Cortex of kidney (tissue), 1 donor: ENCODE measurements at places on chromosomes 13 and 19.

- no peak for DNase-seq
These were observed 192.2 kb upstream of the TSHZ3 start for GRCh38 chr19:31541396-31541795.

- no peak for DNase-seq
These were observed 3.8 kb downstream of the ATP4B start for GRCh38 chr13:113654175-113654560.

GRCh38 chr13:46801858-46802257, 4.9 kb upstream of the ESD start:
- DNase-seq, result no peak

GRCh38 chr19:14277608-14278007, 71.6 kb upstream of the ADGRL1 start:
- DNase-seq, result no peak

DNA sequence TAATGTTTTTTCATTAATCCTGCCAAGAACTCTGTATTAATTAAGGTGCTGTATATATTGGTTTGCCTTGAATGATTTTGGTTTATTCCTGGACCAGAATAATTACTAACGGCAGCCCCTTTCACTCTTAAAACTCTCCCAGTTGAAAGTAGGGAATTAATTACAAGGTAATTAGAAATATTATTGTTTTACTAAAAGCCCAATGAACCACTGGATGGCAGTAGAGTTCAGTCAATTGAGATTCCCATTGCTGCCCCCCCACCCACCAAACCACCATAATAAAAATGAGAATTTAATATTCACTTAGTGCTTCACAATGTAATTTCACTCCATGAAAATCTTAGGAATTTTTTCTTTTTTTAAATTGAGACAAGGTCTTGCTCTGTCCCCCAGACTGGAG, 13.7 kb downstream of the WBP4 start:
- DNase-seq, result no peak

DNA sequence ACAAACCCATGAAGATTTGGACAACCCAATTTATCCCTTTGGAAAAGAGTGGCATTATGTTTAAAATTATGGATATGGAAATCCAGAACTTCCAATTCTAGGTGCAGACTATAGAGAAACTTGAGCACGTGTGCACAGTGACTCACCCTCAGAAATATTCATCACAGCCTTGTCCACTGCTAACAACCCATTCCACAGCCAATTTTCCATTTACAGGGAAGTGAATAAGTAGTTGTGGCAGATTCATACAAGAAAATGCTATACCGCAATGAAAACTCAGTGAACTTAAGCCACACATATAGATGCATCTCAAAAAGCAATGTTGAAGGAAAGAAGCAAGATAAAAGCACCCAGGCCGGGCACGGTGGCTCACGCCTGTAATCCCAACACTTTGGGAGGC, 133.3 kb downstream of the USP12 start:
- no peak for DNase-seq

DNA sequence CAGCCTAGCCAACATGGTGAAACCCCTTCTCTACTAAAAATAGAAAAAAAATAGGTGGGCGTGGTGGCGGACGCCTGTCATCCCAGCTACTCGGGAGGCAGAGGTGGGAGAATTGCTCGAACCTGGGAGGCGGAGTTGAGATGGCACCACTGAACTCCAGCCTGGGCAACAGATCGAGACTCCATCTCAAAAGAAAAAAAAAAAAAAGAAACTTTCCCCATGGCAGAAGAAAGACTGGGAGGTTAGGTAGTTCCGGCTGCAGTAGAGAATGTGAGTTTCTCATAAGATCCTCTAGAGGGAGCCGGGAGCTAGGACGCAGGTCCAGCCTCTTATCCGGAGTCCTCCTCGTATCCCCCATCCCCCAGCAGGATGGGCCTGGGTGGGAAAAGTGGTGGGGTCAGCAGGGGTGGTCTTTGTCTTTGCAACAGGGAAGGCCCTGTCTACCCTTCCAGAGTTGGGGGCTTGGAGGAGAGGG, 13.2 kb upstream of the CREB3L3 start:
- no peak for DNase-seq

GRCh38 chr13:60268203-60268555, 104.5 kb upstream of the DIAPH3 start:
- no peak for DNase-seq

GRCh38 chr19:2902590-2903218, 2.0 kb downstream of the ZNF57 start:
- DNase-seq, result no peak

DNA sequence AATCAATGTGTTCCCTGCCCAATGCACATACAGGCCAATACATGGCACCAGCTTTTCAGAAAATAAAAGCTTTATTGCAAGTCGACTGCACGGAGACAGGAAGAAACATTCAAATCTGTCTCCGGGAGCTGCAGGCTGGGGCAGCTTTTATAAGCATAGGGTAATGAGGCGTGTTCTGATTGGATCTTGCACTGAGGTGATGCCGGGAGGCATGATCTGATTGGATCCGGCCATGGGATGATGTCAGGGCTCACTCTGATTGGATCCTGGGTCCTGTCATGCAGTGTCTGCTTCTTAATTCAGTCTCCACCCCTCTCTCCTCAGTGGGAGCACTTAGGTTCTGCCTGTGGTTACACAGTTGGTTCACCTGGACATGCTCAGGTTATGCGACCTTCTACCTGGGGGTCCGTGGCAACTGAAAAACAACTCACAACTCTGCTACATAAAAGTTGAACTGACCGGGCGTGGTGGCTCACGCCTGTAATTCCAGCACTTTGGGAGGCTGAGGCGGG, 11.8 kb upstream of the FBN3 start:
- no peak for DNase-seq

- no peak for DNase-seq
These were observed 38.8 kb downstream of the ARHGEF7 start for GRCh38 chr13:111153977-111154332.

DNA sequence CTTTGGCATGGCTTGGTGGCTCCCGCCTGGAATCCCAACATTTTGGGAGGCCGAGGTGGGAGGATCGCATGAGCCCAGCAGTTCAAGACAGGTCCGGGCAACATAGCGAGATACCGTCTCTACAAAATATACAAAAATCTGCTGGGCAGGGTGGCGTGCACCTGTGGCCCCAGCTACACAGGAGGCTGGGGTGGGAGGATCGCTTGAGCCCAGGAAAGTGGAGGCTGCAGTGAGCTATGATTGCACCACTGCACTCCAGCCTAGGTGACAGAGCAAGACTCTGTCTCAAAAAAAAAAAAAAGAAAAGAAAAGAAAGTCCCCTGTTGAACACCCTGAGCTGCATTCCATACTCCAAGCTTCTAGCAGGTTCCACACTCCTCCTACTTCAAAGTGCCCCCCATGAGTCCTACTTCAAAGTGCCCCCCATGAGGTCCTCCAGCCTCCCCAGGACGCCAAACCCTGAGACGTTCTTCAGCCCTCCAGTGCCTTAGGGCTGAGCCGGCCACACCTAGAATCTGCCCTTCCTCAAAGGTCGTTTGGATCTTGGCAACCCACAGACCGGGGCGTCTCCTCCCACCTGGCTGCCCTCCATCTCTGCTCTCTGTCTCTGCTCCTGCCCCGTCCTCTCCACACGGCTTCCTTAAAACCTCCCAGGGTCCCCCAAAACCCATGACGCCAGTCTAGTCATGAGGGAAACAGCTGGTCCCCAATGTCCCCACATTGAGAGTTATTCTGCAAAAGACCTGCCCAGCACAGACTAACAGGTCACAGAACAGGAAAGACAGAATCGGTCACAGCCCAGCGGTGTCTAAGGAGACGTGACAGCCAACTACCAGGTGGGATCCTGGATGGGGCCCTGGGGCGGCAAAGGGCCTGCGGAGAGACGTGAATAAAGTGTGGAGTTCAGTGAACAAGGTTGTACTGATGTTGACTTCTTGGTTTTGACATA, 4.8 kb downstream of the TJP3 start:
- DNase-seq, result no peak

GRCh38 chr19:31262725-31263191, 86.5 kb downstream of the TSHZ3 start:
- DNase-seq, result no peak

DNA sequence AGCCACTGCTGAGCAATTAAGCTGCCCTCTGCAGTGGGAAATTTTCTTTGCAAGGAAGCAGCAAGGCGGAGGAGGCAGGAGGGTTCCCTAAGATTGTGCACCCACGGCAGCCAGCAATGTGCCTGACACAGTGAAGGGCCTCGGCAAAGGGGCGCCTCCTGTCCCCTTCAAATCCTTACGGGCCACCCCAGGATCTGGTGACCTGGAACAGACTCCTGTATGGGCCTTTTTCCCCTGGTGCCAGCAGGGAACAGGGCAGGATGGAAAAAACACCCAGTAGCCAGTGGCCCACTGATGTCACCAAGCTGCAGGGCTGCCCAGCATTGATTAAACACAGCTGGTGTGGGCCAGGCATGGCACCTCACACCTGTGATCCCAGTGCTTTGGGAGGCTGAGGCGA, 86.7 kb downstream of the GNG7 start:
- no peak for DNase-seq

DNA sequence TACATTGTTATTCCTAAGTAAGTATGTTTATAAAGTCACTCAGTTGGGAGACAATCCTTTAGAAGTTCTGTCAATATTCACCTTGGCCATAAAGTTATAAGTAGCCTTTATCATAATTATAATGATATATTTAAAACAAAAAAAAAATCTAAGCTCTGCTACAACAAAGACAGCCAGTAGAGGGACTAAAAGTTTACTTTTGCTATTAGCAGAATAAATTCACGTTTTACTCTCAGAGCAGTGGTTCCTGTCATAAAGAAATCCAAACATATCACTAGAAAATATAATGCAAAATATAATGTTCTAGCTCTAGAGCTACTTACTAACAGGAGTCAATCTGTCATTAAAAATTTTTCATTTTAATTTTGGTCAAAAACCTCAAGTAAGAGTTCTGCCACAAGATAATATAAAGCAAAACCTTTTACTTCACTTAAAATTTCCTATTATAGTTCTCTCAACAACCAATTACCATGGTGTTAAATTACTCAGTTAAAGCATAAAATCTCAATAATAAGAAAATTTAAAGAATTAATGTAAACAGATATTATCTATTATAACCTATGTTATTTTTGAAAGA, 17.7 kb downstream of the INTS6 start:
- no peak for DNase-seq
